ENCODE measurements at places on chromosomes 6 and 20. TPM values are rescaled to one million over a fixed set of nuclear protein-coding genes. Genes with fewer than 3 reads are reported as not detected.

GRCh38 chr6:106318061-106318460 is 7.5 kb downstream of the ATG5 start:
- DNase-seq: no peak

DNA sequence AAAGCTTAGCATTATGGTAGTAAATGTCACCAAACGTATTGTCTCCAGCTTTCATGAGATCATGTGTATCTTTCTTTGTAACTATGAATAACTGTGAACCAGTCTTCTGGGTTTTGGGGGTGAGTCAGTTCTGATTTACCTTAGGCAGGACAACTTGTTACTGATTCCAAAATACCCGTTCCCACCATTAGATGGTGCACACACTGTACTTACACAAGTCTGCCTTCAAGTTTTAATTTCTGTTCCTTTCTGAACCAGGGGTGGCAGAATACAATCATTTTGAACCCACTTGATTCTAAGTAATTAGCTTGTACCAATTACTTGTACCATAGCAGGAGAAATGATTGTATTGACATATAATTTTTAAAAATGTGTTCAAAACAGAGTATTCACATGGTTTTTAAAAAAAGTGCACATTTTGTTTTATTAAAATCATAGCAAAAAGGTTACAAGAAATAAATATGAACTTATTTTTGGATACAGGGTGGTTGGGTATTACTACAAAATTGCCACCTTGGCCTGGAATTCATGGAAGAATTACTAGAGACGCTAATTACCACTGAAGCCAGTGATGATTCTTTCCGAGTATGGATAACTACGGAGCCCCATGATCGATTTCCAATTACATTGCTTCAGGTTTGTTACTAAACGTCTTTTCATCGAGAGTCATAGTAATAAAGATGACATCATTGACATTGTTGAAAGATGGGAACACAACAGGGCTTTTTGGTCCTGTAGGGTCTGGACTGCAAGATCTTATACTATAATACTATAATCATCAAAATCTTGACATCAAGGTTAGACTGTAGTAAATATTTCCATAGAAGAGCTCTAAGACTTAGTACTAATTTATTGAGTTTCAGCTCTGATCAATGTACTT is 75.2 kb upstream of the GLP1R start:
- DNase-seq: no peak

The KIF13A gene
- total RNA-seq: 35.9 TPM

The SLC22A7 gene
- total RNA-seq: 2.0 TPM

- no peak for DNase-seq
Observed at GRCh38 chr20:56730996-56731395, 101.9 kb downstream of the TFAP2C start.

The ZNF311 gene
- total RNA-seq: 1.6 TPM

DNA sequence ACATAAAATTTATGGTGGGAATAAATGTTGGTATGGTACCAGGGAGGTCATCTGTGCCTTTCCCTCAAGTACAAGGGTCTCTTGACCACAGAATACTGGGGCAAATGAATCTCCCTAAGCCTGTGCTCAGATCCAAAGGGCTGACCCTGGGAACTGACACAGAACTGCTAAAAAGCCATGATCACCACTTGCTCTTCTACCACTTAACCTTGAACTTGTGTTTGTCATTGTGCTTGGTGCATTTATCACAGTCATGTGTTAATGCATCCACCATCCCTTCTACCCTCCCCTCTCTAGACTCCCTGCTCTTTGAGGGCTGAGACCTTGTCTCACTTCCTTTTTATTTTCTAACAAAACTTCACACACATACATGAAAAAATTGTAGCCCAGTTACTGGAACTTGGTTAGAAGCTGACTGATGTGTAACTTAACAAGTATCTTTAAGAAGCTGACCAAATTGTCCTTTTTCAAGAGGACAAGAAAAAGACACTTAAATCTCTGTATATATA is 46.1 kb upstream of the PBOV1 start:
- DNase-seq: no peak

DNA sequence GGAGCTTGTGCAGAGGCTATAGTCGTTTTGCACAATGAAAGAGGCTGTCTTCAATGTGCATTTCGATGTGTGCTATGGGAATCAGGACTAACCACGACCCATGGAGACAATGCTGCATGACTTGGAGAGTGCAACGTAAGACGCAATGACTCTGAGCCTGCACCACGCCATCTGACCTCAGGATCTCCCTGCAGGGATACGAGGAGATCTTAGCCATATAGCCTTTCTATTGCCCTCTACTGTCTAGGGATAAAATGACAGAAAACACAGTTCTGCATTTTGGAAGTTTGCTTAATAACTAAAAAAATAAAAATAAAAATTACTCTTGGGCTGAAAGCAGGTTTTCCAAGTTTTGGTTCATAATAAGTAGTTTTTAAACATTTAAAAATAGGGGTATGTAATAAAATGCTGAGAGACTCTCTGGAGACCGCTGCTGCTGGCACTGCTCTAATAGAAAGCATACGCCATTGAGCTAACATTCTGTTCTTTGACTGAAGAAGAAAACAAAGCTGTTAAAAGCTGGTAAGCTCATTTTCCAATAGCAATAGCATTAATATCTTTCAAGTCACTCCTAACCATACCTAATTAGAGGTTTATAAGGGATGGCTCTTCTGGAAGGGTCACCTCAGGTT is 87.2 kb downstream of the PDE7B start:
- no peak for DNase-seq

Measured in kidney (tissue), 22 donors.